ENCODE measurements at places on chromosomes 7 and 10.

GRCh38 chr10:25631471-25631870, 302.6 kb upstream of the MYO3A start:
- H3K36me3 ChIP-seq, result no peaks in the 10 kb centered on the region
- no peak for DNase-seq
- no peak overlapping the region for H3K27ac ChIP-seq
- no peaks in the 10 kb centered on the region for H3K4me1 ChIP-seq
- H3K27me3 ChIP-seq, result no peaks in the 10 kb centered on the region
- no peak overlapping the region for H3K4me3 ChIP-seq

DNA sequence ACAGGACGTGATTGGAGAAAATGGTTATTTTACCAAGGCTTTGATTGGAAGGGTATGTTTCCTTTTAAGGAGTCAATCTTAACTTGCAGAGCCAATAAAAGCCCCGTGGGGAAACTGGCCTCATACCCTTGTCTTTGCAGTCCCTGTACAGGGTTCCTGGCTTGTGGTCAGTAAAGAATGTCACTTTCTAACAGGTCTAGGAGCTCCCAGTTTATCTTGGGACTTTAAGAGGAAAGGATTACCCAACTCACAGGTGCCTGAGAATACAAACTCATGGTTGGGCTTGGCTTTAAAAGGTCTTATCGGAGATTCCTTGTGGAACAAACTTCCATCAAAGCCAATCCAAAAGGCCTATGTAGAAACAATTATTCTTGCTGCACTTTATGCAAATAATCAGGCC, 221.8 kb downstream of the PHF14 start:
- no peaks in the 10 kb centered on the region for H3K4me1 ChIP-seq
- no peak for DNase-seq
- peaks cover 1% of the 10 kb centered on the region for H3K27me3 ChIP-seq
- no peak overlapping the region for H3K4me3 ChIP-seq
- no peak overlapping the region for H3K27ac ChIP-seq

GRCh38 chr10:115830265-115830970, 442.6 kb downstream of the GFRA1 start:
- H3K27me3 ChIP-seq, result no peaks in the 10 kb centered on the region
- H3K4me3 ChIP-seq, result no peak overlapping the region
- no peak for DNase-seq
- H3K36me3 ChIP-seq, result no peaks in the 10 kb centered on the region
- no peaks in the 10 kb centered on the region for H3K4me1 ChIP-seq
- no peak overlapping the region for H3K27ac ChIP-seq

GRCh38 chr7:118754608-118755007, 530.1 kb downstream of the ANKRD7 start:
- DNase-seq, result no peak
- H3K4me3 ChIP-seq, result no peak overlapping the region
- H3K36me3 ChIP-seq, result no peaks in the 10 kb centered on the region
- no peaks in the 10 kb centered on the region for H3K27me3 ChIP-seq
- no peaks in the 10 kb centered on the region for H3K4me1 ChIP-seq
- H3K27ac ChIP-seq, result no peak overlapping the region

DNA sequence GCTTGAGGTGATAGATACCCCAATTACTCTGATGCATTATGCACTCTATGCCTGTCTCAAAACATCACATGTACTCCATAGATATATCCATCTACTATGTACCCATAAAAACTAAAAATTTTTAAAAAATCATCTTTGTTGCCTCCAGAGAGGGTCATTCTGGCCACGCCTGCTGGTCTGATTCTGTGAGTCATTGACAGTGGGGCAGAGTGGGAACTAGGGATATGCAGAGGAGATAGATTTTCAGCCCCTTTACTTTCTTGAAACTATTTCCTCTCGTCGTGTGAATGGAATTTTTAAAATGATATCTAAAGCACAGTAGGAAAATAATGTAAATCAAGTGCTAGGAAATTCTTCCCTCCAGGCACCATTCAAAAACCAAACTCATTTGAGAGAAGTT, 715.0 kb upstream of the NRP1 start:
- no peaks in the 10 kb centered on the region for H3K27me3 ChIP-seq
- H3K27ac ChIP-seq, result no peak overlapping the region

DNA sequence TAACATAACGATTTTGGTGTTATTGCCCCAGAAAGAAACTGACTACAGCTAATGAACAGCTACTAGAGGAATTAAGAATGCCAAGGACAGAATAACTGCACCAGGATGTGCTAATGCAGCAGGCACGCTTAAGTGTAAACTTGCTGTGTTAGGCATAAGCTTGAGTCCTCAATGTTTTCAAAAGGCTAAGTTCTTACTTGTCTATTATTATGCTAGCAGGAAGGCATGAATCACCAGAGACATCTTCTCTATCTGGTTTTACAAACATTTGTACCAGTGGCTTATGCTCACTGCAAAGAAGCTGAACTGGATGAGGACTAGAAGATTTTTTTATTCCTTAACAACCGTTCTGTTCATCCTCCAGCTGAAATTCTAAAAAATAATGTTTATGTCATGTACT, 1035.3 kb downstream of the NRG3 start:
- H3K27me3 ChIP-seq, result no peaks in the 10 kb centered on the region
- no peaks in the 10 kb centered on the region for H3K36me3 ChIP-seq
- no peak overlapping the region for H3K27ac ChIP-seq

DNA sequence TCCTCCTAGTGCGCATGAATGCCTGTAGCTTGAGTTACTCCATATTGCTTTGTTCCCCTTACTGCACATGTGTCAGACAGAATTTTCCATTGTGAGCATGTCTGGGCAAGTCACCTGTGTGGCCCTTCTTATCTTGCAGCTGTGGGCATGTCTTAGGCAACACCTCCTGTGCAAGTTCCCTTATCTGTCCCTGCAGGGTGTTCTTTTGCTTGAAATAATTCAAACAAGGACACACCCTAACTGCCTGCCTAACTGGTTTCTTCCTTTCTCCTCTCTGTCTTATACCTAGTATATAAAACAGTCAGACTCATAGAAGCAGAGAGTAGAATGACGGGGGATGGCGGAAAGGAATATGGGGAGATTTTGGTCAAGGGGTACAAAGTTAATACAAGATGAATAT, 421.1 kb upstream of the SORCS1 start:
- H3K4me3 ChIP-seq, result no peak overlapping the region
- DNase-seq, result no peak
- no peaks in the 10 kb centered on the region for H3K4me1 ChIP-seq
- H3K27ac ChIP-seq, result no peak overlapping the region
- no peaks in the 10 kb centered on the region for H3K27me3 ChIP-seq

DNA sequence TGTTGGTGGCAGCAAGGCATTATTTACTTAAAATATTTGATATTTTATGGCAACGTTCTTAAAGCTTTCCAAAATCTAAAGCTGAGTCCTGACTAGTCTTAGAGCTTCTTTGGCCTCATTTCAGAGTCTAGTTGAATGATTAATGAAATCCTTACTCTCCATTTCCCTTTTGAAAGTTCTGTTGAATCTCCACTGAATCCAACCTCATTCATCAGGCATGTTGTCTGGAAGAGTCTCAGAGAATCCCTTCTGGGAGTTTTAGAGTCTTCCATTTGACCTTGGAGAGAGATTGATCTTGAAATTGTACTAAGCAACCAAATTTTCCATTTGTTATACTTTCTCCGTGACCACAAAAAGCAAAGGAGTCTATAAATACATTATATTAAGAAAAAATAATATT, 198.5 kb upstream of the TMEM196 start:
- no peak for DNase-seq
- no peaks in the 10 kb centered on the region for H3K36me3 ChIP-seq
- H3K27ac ChIP-seq, result no peak overlapping the region
- no peak overlapping the region for H3K4me3 ChIP-seq
- H3K4me1 ChIP-seq, result peaks cover 2% of the 10 kb centered on the region
- H3K27me3 ChIP-seq, result peaks cover 6% of the 10 kb centered on the region

GRCh38 chr10:43682956-43683355, 34.3 kb upstream of the ZNF32 start:
- no peaks in the 10 kb centered on the region for H3K36me3 ChIP-seq
- no peaks in the 10 kb centered on the region for H3K4me1 ChIP-seq
- no peak overlapping the region for H3K27ac ChIP-seq
- no peak for DNase-seq
- H3K27me3 ChIP-seq, result peaks cover 29% of the 10 kb centered on the region

- H3K36me3 ChIP-seq, result peaks cover 5% of the 10 kb centered on the region
- H3K27me3 ChIP-seq, result no peaks in the 10 kb centered on the region
- peak within 1 kb of the TSS; percentile 83 for H3K27ac ChIP-seq
- H3K4me3 ChIP-seq, result peak within 1 kb of the TSS; percentile 81
- DNase-seq, result peak; percentile 90
- peaks cover 33% of the 10 kb centered on the region for H3K4me1 ChIP-seq
These were observed at the start of gene SLC25A28 for GRCh38 chr10:99619851-99620710. Gene SLC25A28, minus strand, starts transcription at chr10:99620439. Its CDS starts 104 bp downstream, at chr10:99620335.

DNA sequence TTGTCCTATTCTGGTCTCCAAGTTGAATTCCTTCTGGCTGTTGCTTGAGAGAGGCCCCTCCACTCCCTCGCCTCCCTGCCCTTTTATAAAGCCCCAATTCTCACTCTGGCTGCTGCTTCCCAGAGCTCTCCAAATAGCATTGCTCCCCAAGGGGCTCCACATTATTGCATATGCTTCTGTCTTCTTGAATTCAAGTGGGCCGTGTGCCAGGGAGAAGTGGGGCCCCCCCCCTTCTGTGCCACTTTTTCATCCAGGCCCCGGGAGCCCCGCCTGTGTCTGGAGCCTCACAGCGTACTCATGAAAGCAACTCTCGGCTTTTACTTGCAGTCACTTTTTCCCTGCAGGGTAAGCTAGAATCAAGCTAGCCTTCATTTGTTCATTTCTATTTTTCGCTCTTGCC, 265.1 kb downstream of the CCSER2 start:
- no peak overlapping the region for H3K27ac ChIP-seq
- no peaks in the 10 kb centered on the region for H3K36me3 ChIP-seq
- peaks cover 9% of the 10 kb centered on the region for H3K27me3 ChIP-seq
- no peak for DNase-seq
- H3K4me3 ChIP-seq, result no peak overlapping the region
- H3K4me1 ChIP-seq, result no peaks in the 10 kb centered on the region

GRCh38 chr7:53292341-53292740, 256.9 kb downstream of the POM121L12 start:
- H3K36me3 ChIP-seq, result no peaks in the 10 kb centered on the region
- no peak overlapping the region for H3K4me3 ChIP-seq
- no peaks in the 10 kb centered on the region for H3K27me3 ChIP-seq
- H3K4me1 ChIP-seq, result no peaks in the 10 kb centered on the region
- DNase-seq, result no peak

GRCh38 chr10:116472891-116473290, 45.2 kb downstream of the PNLIPRP3 start:
- no peak overlapping the region for H3K27ac ChIP-seq
- H3K4me1 ChIP-seq, result no peaks in the 10 kb centered on the region
- H3K4me3 ChIP-seq, result no peak overlapping the region
- no peak for DNase-seq
- no peaks in the 10 kb centered on the region for H3K36me3 ChIP-seq

DNA sequence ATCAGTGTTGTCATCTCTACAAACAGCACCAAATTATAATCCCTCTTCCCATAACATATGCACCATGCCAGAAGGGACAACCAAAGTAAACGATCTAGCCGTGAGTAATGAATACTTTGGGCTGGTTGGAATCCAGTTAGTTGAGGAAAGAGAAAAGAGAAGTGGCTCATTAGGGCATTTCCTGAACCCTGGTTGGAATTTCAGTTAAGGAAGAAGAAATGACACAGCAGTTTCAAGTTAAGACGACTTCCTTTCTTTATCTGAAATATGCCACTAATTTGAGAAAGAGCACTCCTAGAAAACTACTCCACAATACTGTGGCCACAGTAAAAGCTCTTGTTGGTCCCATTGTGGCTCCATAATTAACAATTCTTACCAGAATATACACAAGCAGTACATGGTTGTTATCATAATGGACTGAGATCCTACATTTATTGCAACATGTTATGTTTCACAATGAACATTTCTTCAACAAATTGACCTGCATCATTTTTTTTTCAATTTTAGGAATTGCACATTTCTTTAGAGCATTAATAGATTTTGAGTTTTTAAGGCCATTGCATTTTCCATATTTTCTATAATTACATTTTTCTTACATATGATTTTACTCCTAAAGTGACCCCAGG, at the start of gene TFEC:
TSS of gene TFEC (minus strand) at position 113 of the 626 bp plus-strand sequence. CDS start 46,322 bp downstream, outside the sequence.
- peaks cover 7% of the 10 kb centered on the region for H3K36me3 ChIP-seq
- no peak for DNase-seq
- H3K27me3 ChIP-seq, result no peaks in the 10 kb centered on the region
- no peak within 1 kb of the TSS for H3K27ac ChIP-seq
- H3K4me1 ChIP-seq, result peaks cover 19% of the 10 kb centered on the region

DNA sequence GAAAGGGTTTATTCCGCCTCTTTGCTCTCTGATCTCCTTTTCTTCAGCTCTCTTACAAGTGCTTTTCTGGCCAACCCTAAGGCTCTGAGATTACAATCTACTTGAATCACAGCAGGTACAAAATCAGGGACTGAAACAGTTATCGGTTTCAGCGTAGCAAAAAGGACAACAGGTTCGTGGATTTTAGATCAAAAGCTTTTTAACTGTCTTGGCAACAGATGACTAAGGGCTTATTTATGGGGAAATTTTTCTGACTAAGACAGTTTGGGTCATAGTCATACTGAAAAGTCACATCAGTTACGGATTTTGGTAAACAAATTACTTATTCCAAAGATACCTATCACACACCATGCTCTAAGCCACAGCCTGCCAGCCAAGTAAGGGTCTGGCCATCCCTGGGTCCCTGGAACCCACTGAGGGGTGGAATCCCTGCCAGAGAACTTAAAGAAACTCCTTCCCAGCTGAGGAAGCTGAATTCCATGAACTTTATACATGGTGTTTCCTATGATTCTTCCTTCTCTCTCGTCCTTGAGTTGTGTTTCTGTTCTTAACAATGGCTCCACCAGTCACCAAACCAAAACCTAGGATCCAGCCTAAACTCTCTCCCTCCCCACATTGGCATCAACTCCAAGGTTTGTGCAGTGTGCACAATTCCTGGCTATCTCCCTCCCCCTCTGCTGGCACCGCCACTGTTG, 169.3 kb downstream of the FAM107B start:
- DNase-seq, result no peak
- peak overlapping the region; percentile 93 for H3K27ac ChIP-seq
- peak overlapping the region; percentile 94 for H3K4me3 ChIP-seq
- H3K36me3 ChIP-seq, result peaks cover 17% of the 10 kb centered on the region
